Thoracic aorta (tissue), 2 donors: ENCODE measurements at places on chromosomes 4 and X.

- DNase-seq, result no peak
Measured at GRCh38 chrX:39729981-39730661, 367.6 kb downstream of the BCOR start.

DNA sequence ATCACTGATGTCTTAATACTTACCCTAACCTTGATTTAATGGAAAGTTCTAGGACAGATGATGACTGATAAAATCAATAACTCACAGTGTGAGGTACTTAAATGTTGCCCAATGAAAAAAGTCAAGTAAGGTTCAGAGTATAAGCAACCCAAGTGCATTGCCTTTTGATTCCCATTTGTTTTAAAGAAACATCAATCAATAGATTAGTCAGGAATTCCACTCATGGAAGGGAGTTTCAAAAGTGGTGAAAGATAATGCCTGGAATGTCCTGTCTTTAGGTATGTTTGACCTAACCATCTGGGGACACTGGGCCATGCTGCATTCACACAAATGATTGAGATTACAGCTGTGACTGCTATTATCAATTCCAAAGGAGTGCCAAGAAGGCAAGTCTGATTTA, 259.7 kb downstream of the PPARGC1A start:
- DNase-seq, result no peak

DNA sequence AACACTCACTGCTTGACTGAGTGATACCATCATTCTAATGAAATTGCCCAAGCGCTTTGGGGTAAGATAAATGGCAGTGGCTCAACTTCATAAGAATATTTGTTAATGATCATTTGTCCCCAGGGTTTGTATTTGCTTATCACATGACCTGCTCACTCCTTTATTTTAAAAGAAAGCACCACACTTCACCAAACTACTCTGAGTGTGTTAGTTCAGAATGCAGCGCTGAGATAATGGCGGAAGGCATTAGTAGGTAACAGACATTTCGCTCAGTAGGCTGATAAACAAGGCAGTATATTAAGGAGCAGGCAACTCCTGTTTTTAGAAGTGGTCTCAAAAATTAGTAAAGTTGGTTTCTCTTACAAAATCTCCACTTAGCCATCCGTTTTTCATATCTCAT, 1.6 kb downstream of the SNX25 start:
- DNase-seq, result no peak

- no peak for DNase-seq
Measured at GRCh38 chr4:80694171-80694570, 336.3 kb upstream of the BMP3 start.

- DNase-seq, result no peak
Measured at GRCh38 chr4:100540131-100540530, 22.3 kb upstream of the EMCN start.

- DNase-seq, result no peak
Measured at GRCh38 chr4:165994701-165995100, 121.7 kb downstream of the TLL1 start.

GRCh38 chr4:124212815-124213630, 499.5 kb downstream of the ANKRD50 start:
- DNase-seq, result no peak

- no peak for DNase-seq
Measured at GRCh38 chrX:31366041-31366440, 294.2 kb upstream of the FTHL17 start.

- DNase-seq, result no peak
Measured at GRCh38 chr4:112003231-112003907, 141.9 kb upstream of the FAM241A start.

- DNase-seq, result no peak
Measured at GRCh38 chr4:48499551-48500066, 9.6 kb downstream of the ZAR1 start.

DNA sequence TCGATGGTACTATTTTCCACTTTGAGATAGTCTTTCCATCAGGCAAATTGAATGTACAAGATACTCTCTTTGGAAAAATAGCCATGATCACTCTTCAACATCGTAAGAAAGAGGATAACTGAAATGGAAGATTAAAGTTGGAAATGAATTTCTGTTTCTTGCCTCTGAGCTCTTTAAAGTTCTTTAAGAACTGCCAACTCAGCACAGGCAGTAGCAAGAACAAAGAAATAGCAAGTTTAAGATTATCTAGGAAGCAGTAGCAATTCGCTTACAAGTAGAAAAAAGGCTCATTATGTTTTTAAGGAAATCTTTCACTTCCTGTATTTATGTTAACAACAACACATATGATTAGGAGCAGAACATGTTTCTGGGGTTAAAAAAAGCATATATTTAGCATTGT, 127.6 kb downstream of the CDS1 start:
- no peak for DNase-seq

DNA sequence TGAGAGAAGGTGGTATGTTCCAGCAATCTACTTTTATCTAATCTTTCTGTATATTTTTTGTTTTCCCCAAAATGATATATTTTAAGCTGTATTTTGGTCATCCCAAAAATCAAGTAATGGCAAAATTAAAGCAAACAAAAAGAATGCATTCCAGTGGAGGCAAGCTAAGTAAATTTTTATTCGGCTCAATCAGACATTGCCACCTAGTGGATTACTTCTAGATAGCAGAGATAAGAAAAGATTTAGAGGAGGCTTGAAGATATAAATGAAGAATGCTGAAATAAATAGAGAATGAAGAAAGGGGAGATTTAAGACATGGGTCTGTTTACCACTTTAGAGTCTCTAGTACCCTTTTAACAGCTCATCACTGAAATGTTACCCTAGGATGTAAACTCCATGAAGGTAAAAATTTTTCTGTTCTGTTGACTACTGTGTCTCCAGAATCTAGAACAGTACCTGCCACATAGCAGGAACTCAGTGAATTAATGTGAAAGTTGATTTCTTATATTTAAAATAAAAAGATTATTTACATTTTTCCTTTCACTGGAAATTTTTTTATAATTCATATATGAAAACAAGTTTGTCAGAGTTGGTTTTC, 110.9 kb upstream of the ANK2 start:
- DNase-seq, result no peak

GRCh38 chr4:15368856-15369255, 59.0 kb upstream of the C1QTNF7 start:
- DNase-seq, result no peak

GRCh38 chrX:12805333-12805732, 14.1 kb downstream of the PRPS2 start:
- no peak for DNase-seq

DNA sequence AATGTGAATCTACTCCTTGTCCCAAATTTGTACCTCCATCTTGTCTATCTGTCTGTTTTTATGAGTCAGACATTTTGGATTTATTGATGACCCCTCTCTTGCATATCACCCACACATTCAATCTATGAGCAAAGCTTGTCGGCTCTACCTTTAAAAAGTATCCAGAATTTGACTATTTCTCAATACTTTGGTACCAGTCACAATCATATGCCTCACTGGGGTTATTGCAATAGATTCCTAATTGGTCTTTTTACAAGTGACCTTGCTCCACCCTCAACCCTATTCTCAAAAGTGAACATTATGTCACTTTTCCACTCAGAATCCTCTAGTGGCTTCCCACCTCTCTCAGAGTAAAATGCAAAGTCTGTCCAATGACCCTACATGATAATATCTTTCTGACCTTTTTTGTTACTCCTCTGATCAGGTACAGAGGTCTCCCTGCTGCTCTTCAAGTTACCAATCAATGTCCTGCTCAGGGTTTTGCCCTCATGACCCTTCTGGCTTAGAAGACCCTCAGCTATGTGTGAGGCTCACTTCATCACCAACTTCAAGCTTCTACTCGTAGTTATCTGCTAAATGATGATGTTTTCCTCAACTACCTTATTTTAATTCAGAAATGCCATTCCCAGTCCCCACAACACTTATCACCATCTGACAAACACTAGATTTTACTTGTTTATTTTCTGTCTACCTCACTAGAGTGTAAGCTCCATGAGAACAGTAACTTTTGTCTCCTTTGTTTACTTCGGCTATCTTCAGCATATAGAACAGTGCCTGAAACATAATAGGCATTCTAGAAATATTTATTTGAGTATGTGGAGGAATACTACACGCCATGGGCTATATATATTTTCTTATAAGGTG, 22.4 kb downstream of the AFP start:
- DNase-seq, result no peak

DNA sequence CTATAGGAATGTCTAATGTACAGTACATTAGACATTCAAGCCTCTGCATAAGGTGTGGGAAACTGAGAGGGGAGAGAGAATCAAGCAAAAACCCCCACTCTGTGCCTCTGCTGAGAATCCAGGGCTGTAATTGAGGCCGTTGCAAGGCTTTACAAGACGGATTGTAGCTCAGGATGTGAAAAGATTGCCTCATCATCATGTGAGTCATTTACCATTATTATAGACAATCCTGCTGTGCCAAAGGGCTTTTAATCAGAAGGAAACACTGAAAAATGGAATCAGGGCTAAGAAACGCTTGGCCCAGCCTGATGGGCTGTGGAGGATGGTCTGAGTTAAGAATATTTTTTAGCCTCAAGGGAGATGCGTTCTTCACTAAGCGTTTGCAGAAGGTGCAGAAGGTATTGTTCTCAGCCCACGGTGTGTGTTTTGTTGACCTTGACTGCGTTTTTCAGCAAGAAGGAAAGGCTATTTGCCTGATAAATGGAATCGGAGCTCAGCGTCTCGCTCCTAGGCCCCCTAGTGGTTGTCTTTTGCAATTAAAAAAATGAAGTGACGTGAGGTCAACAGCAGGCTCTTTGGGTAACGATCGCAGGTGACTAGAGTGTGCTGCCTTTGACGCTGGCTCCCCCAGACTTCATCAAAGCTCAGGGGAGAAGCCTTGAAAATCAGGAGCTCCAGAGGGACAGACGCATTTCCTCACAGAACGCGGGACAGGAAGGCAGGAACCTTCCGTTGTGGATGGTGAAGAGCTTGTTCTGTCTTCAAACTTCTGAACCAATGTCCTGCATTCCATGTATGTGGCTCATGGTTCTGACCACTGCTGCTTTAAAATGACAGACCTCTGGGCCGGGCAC, 18.1 kb upstream of the CHRNA9 start:
- DNase-seq, result no peak

DNA sequence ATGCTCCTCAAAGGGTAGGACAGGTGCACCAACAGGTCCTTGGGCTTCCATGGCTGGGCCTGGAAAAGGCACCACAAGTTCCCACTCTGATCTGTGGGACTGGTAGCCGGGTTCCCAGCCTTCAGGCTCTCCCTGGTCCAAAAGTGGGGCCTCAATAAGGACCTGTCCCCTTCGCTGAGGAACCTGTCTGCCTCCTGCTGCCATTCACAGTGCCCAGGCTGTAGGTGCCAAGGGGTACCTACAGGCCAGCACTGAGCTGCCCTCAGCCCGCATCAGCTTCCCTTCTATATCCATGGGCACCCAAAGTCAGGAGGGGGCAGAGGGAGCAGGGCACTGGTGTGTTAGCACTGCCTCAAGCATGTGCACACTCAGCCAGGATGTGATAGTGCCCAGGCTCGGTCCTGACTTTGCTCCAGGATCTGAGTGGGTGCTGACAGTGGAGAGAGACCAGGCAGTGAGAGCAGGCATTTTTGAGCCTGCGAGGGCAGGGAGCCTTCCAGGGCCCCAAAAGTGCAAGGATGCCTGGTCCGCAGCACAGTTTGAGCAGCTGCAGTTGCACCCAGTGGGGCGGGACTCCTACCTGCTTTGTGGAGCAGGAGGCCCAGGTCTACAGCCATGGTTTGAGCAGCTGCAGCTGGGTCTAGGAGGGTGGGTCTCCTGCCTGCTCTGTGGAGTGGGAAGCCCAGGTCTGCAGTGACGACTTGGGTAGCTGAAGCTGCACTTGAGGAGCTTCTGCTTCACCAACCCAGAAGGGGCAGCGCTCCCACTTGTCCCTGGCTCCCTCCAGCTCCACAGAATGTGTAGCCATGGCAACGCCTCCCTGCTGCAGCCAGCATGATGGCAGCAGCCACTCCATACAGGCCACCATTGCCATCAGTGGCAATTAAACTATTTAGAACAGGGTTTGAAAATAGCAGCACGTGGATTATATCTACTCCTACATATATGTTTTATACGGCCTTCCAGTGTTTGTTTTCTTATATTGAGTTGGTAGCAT, 376.4 kb downstream of the KCTD8 start:
- DNase-seq, result no peak

- no peak for DNase-seq
Measured at GRCh38 chr4:120555058-120555457, 367.5 kb downstream of the PRDM5 start.
